G401 (cell line): ENCODE measurements at places on chromosomes 13 and 19. TPM values are rescaled to one million over a fixed set of nuclear protein-coding genes. Genes with fewer than 3 reads are reported as not detected.
A peak's percentile ranks its signal among the peaks of the same experiment; 100 is the strongest.

DNA sequence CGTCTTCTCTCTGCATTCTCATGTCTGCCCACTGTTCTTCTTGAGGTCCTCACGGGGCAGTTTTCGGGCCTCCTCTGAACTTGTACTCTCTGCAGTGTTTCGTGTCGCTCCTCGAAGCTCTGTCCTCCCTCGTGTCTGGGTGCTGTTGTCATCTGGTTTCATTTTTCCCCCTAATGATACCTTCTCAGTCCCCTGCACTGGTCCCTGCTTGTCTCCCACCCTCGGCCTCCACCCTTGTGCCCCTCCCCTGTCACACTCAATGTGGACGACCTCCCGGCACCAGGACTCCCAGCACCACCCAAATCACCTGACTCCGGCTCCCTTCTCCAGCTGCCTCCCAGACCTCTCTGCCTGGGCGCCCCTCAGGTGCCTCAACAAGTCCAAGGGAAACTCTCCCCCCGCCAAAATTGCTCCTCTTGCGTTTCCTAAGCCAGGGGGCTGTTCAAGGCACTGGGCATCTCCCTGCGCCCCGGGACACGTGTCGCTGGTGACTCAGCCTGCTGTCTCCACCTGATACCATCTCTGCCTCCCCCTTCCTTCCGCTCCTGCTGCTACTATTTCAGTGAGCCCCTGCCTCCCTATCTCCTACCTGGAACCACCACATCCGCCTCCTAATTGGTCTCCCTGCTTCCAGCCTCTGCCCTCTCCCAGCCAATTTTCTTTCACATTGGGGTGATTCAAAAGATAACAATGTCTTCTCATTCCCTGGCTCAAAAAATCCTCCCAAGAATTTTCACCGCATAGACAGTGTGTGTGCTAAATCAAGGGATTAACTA, 49.5 kb downstream of the RFX2 start:
- no peak for DNase-seq

DNA sequence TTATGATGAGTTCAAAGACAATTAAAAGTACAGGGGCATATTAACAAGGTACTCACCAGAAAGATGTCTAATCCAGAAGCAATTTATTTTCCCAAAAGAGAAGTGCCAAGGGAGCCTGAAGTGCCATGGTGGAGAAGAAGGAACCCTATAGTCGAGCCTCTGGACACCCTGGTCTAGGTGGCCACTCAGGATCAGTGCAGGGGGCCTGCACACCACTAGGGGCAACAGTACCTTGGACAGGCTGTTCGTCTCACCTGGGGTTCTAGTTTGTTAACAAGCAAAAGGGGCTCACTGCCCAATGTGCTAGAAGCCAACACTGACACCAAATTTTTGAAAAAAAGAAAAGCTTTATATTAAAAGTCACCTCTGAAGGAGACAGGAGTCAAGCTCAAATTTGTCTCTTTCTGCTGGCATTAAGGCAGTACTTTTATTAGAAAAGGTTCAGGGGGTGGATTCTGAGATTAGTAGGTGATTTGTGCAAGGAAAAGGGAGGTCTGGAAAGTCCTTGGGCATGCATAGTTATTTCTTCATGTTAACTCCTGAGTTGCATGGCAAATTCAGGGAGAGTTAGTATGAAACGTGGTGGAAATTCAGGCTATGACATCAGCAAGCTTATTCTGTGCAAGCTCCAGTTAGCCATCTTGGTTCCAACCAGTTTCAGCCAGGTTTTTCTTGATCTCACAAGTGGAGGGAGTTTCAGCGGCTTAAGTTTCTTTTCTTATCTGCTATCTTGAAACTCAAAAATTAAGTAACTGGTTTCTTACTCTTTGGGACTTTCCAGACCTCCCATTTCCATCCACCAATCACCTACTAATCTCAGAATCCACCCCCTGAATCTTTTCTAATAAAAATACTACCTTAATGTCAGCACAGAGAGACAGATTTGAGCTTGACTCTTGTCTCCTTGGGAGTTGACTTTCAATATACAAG, 884 bp upstream of the CBY2 start:
- DNase-seq, result no peak

DNA sequence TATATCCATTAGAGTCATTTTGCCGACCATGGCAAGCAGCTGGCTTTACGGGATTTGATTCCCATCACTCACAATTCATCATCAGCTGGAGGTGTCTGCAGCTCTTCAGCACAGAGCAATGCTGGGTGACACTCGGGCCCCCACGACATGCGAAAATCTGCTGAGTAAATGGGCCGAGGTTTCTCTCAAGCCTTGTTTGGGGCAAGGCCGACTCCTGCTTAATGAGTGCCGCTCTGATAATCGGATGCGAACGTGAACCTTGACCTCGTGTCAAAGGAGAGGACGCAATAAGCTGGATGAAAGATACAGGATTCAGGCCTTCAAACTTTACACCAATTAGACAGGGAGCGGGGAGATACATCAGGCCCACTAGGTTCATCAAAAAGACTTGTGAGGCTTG, 65.2 kb downstream of the GGACT start:
- no peak for DNase-seq

DNA sequence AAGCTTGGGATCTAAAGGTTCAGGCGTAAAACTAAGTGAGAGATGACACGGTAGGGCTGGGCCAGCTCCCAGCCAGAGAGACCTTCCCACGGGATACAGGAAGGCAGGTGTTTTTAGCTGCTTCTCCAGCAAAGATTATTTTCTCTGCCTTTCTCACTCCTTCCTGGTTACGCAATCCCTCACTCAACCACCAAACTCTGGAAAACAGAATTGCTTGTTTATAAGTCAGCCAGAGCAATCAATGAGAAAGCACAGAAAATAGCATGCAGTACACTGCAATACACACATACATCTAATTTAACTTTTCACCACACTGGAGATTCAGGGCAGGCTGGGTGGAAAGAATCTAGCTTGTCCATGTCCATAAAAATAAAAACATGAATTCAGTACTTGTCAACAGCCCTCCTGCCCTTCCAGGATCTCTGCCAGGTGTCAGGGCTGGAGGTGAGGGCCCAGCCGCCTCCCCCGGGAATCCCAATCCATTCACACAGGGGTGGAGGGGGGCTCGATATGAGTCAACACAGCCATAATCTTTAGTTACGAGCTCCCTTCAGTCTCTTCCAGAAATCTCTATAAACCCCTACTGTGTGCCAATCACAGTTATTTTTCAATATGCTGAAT, 12.2 kb downstream of the RHPN2 start:
- DNase-seq, result no peak

DNA sequence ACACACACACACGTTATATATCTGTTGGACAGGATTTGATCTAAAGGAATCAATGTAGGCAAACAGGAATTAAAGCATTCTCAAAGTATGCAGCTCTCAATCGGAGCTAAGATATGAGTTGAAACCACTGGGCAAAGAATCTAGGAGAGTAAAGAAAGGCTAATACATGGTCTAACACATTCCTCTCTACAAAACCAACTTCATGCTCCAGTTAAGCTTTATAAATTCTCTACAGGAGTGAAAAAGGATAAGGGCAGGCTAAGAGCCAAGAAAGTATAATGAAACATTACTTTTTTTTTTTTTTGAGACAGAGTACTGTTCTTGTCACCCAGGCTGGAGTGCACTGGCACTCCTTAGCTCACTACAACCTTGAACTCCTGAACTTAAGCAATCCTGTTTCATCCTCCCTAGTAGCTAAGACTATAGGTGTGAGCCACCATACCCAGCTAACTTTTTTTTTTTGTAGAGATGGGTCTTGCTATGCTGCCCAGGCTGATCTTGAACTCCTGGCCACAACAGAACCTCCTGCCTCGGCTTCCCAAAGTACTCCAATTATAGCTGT, 10.6 kb downstream of the FBXL3 start:
- DNase-seq, result no peak

- DNase-seq, result no peak
These were observed 199.0 kb downstream of the KATNAL1 start for GRCh38 chr13:30108216-30108912.

GRCh38 chr13:78997902-78998629, 339.1 kb upstream of the OBI1 start:
- no peak for DNase-seq

DNA sequence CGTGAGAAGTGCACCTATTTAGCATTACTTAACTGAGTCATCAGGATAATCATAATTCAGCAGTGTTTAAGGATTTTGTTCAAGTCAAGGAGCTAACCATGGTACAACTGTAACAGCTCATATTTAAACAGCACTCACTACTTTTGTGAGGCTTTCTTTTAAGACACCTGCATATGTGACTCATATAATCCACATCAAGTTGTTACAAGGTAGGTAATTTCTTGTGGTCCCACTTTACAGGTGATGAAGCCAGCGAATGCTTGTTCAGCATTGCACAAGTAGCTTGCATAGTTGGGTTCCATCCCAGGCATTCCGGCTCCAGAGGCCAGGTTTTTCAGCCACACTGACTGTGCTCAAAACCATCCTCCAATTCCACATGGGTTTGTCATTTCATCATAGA, 569.2 kb downstream of the MYO16 start:
- DNase-seq, result no peak

GRCh38 chr19:20662421-20663105, 1.2 kb upstream of the ZNF626 start:
- peak; percentile 8 for DNase-seq

- peak; percentile 81 for DNase-seq
These were observed 222.4 kb downstream of the SPRY2 start for GRCh38 chr13:80118506-80118905.

DNA sequence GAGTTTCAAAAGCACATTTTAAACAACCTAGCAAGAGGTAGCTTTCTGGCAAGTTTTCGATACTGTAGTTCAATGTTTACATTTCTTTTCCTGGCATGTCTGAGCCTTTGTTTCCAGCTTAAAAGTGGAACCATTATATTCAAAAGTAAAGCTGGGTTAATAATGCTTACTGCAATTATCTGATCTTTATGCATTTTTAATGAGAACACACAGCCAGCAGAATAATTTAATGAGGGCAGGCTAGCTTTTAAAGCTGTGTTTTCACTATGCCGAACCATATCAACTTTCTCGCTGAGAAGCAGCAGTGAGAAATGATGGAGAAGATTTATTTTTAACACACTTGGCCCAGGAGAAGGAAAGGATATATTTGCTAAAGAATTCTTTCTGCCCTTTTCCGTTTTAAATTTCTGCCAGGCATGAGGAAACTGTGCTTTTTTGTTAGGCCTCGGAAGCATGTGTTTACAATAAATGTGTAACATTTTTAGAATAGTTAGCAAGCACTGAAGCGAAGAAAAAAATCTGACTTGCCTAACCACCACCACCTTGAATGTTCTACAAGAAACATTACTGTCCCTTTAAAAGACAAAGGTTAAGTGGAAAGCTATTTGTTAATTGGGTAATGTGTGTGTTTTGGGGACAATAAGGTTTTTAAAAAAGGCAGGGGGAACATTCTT, 1.0 kb downstream of the MBNL2 start:
- peak; percentile 37 for DNase-seq

GRCh38 chr19:800360-801029, 3.2 kb downstream of the PTBP1 start:
- no peak for DNase-seq

GRCh38 chr19:40154121-40154680, 37.0 kb upstream of the MAP3K10 start:
- no peak for DNase-seq

GRCh38 chr13:62418376-62418775, 1002.7 kb upstream of the PCDH20 start:
- no peak for DNase-seq

DNA sequence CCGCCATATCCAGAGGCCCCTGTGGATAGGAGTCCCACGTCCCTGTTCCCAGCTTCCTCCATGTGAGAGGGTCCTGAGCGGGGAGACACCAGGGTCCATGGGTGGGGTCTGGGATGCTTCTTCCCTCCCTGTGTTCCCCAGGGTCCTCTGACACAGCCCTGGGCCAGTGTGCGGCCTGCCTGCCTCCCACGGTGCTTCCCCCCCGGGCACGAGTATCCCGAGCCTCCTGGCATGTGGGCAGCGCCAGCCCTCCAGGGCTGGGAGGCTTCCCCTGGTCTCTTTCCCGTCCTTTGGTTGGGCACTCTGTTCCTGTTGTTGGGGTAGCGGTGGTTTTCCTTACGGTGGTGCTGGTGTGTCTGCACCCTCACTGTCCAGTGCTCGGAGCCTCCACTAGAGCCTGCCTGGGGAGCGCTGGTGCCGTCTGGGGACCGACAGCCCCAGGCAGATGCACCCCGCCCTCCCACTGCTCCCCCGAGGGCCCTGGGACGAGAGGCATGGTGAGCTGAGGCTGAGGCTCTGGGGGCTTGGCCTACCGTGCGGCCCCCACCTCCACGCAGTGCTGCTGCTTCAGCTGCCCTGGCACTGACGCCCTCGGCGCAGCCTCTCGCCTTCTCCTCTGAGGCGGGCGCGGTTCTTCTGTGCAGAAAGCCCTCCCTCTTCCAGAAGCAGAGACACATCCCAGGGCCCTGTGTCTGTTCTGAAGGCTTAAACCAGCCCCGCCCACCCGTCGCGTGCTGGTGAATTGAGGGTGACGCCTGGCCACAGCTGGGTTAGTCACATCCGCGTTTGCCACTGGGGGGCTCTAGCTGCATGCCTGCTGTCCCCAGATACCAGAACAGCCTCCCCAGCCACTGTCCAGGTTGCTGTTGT, 27.9 kb downstream of the PLEKHJ1 start:
- DNase-seq, result no peak

DNA sequence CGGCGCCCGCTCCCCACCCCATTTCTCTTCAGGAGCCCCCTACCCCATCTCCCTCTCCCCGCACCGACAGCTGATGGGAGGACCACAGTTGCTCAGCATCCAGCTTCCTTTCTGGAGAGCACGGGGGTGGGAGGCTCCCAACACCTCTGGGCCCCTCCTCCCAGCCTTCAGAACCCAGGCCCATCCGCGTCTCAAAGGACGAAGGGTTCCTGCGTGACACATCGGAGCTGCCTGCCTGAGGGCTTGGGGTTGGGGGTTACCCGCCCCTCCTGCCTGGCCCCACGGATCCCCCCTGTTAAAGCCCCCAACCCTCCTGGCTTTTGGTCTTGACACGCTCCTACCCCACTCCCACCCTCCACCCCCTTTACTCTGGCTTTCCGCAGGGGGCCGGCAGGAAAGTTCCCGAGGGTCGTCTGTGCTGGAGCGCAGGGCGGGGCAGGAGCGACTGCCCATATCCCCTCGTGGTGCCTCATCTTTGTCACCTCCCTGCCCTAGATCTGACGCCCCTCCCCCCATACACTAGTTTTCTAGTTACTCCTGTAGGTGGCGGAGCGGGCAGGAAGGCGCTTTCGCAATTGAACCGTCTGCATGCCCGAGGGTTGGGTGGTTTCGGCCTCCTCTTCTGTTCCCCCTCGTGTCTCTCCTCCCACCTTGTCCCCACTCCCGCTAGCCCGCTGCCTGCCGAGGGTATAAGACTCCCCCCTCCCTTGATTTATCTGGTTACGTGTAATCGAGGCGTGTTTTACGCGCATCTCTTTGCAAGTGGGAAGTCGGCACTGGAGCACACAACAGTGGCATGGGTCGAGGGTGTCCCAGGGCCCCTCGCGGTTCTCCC, 924 bp downstream of the TRAPPC5 start:
- peak; percentile 79 for DNase-seq

The KASH5 gene
- not detected in 2 replicates for total RNA-seq

The CBY2 gene
- total RNA-seq, result not detected in 2 replicates

The SSC5D gene
- total RNA-seq, result 2.5 and 9.4 TPM in 2 replicates

The EXOC3L2 gene
- total RNA-seq, result not detected in 2 replicates

The MBD3L3 gene
- total RNA-seq, result 2.6 TPM in 1 of 2 replicates, not detected in the other

The DAND5 gene
- 0.18 TPM in 1 of 2 replicates, not detected in the other for total RNA-seq

The ATP4A gene
- not detected in 2 replicates for total RNA-seq

The KLK12 gene
- not detected in 2 replicates for total RNA-seq

The NOP53 gene
- 431 and 471 TPM in 2 replicates for total RNA-seq

The CFD gene
- 3.6 and 6.1 TPM in 2 replicates for total RNA-seq
